ENCODE measurements at places on chromosomes 2 and 18. TPM values are rescaled to one million over a fixed set of nuclear protein-coding genes. Genes with fewer than 3 reads are reported as not detected.

Gene MCM6
- 3.7 TPM for total RNA-seq

- no peak overlapping the region for H3K27ac ChIP-seq
- H3K4me3 ChIP-seq: no peak overlapping the region
- H3K27me3 ChIP-seq: no peaks in the 10 kb centered on the region
- no peaks in the 10 kb centered on the region for H3K4me1 ChIP-seq
Measured at GRCh38 chr2:11012131-11012693, 100.5 kb downstream of the KCNF1 start.

DNA sequence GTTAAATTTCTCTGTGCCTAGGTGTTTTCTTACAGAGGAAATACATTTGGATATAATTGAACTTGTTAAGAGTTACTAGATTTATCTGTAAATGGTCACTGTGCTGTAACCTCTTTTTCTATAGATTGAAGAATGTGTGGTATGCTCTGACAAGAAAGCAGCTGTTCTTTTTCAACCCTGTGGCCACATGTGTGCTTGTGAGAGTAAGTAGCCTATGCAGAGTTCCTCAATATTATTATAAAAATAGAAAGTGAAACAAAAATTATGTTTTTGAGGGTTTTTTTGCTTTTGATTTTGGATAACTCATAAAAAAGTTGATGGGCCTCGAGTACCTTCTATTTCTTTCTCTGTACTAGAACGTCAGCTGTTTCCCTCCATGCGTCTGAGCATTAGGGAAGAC is 112.4 kb downstream of the MIB1 start:
- no peaks in the 10 kb centered on the region for H3K27me3 ChIP-seq
- H3K36me3 ChIP-seq: peaks cover 61% of the 10 kb centered on the region
- H3K4me3 ChIP-seq: no peak overlapping the region
- no peak for DNase-seq
- H3K4me1 ChIP-seq: no peaks in the 10 kb centered on the region
- peak overlapping the region; percentile 47 for H3K27ac ChIP-seq

DNA sequence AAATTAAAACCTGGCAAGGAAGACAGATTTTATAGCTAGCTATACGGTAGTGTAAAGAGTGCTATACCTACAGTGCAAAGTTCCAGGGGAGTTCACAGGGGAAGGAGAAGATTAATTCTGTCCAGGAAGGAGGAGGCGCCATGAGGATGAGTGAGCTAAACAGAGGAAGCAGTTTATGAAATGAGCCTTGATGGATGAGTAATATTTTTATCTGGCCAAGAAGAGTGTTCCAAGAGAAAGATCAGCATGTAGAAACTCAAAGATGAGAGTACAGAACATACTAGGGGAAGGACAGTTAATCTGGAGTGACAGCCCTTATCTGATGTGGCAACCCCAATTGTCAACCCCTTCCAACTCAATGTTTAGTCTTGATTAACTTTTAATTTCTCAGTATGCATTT is 54.8 kb downstream of the CDH20 start:
- H3K36me3 ChIP-seq: no peaks in the 10 kb centered on the region
- no peaks in the 10 kb centered on the region for H3K4me1 ChIP-seq
- no peak overlapping the region for H3K27ac ChIP-seq

DNA sequence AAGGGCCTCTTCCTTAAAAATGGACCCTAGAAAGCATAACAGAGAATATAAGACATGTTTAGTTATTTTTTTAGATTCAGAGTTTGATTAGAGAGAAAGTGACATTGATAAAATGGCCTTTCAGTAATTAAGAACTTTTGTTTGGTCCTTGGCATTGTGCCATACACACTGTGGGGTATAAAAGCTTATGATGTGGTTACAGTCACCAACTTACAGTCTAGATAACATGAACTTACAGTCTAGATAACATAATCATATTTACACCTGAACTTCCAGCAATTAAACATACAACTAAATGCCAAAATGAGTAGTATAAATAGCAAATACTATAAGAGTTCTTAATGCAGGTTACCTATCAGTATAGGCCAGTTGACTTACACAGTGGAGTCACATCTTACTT is 25.6 kb upstream of the EFEMP1 start:
- H3K27ac ChIP-seq: peak overlapping the region; percentile 27
- H3K27me3 ChIP-seq: no peaks in the 10 kb centered on the region
- H3K4me3 ChIP-seq: no peak overlapping the region
- no peak for DNase-seq
- H3K4me1 ChIP-seq: no peaks in the 10 kb centered on the region

- H3K4me1 ChIP-seq: no peaks in the 10 kb centered on the region
- H3K4me3 ChIP-seq: no peak overlapping the region
- H3K27me3 ChIP-seq: no peaks in the 10 kb centered on the region
- no peak for DNase-seq
- no peaks in the 10 kb centered on the region for H3K36me3 ChIP-seq
Measured at GRCh38 chr2:77005522-77005921, 516.7 kb downstream of the LRRTM4 start.

DNA sequence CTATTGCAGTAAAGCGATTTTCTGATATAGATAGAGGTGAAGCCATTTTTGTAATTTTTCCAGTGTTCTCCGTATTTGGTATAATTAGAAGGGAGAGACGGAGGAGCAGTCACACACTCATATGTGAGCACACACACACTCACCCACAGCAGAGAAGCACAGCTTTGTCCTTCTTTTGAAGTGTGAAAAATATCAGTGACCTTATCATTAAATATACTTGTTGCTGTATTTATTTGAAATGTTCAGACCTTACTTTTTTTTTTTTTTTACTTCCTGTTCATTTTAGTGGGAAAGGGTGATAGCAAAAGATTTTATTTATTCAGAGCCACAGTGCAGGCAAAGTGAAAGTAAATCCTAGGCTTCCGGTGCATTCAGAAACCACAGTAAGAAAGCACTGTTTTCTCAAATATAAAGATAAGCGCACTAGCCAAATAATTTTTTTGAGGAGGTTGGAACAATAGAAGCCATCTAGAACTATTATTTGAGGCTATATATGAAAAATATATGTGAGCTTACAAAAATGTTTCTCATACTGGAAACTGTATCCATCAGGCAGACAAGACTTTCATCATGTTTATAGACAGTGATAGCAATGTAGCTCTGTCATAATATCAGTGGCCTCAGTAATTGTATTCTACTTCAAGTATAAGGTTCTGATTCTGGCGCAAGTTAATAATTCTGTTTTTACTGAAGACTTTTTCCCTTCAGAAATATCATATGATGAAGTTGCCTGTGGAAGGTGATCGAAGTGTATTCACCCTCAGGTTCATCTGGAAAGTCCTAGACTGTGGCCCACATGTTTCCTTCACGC is 37.2 kb downstream of the TSHZ1 start:
- peak overlapping the region; percentile 43 for H3K4me3 ChIP-seq
- no peaks in the 10 kb centered on the region for H3K36me3 ChIP-seq
- DNase-seq: no peak
- H3K27me3 ChIP-seq: no peaks in the 10 kb centered on the region

DNA sequence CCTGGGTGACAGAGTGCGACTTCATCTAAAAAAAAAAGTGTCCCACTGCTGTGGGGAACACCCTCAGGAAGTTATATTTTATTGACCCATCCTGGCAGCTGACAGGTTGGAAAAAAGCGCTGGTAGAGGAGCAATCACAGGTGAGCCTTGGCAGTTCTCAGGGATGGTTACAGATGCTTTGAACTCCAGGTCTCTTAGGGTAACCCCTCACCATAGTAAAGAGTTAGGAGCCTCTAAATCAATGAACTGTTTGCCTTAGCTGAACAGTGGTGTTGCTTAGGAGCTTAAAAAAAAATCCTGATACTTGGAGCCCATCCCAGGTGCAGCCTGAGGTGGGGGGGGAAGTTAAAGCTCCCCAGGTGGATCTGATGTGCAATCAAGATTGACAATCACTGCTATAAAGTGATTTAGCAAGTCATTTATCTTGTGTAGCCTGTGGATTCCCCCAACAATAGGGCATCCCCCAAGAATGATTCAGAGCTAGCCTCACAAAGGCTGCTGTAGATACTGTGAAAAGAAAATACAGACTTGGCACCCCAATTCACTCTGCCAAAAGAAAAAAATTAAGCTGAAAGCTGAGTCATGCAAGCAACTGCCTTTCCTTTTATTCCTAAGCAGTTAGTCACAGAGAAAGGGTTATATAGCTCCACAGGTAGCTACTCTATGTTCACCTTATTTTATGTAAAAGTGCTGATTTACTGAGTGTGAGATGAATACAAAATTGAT is 14.8 kb downstream of the SLC16A14 start:
- H3K27me3 ChIP-seq: no peaks in the 10 kb centered on the region
- no peaks in the 10 kb centered on the region for H3K36me3 ChIP-seq
- H3K4me1 ChIP-seq: peaks cover 10% of the 10 kb centered on the region
- no peak overlapping the region for H3K27ac ChIP-seq
- DNase-seq: no peak
- no peak overlapping the region for H3K4me3 ChIP-seq

- H3K27me3 ChIP-seq: no peaks in the 10 kb centered on the region
- no peak for DNase-seq
- H3K4me3 ChIP-seq: no peak overlapping the region
- peaks cover 77% of the 10 kb centered on the region for H3K4me1 ChIP-seq
- H3K36me3 ChIP-seq: no peaks in the 10 kb centered on the region
Measured at GRCh38 chr2:85254540-85255300, 73.1 kb downstream of the TGOLN2 start.

DNA sequence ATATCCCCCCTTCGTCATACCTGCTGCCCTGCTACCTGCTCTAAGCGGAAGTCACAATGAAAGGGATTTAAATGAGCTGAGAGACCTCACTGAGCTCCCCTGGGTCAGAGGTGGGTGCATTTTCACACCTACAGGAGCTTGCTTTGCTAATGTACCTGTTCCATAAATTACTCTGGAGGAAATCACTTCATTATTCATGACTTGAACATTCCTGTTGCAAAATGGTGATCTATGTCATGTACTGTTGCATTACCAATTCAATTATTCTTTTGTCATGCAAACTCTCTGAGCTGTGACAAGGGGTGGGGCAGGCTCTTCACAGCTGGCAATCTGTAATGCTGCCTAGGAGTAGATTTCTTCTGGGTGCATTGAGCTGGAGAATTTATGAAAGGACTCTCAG is 761.3 kb downstream of the TSN start:
- H3K27me3 ChIP-seq: peaks cover 4% of the 10 kb centered on the region
- H3K4me3 ChIP-seq: no peak overlapping the region
- no peaks in the 10 kb centered on the region for H3K36me3 ChIP-seq
- no peak overlapping the region for H3K27ac ChIP-seq
- no peak for DNase-seq
- H3K4me1 ChIP-seq: no peaks in the 10 kb centered on the region

DNA sequence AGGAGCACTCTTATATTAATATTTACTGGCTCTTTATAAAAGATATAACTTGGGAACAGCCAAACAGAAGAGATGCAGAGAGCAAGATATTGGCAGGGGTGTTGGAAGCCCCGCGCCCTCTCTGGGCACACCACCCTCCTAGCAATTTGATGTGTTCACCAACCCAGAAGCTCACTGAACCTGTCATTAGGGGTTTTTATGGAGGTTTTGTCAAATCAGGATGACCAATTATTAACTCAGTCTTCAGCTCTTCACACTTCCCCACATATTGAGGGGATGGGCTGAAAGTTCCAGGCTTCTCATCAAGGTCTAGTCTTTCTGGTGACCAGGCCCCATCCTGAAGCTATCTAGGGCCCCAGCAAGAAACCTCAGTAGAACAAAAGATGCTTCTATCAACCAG is 10.9 kb upstream of the INO80D start:
- peaks cover 7% of the 10 kb centered on the region for H3K36me3 ChIP-seq
- no peaks in the 10 kb centered on the region for H3K27me3 ChIP-seq
- no peak overlapping the region for H3K4me3 ChIP-seq
- H3K27ac ChIP-seq: no peak overlapping the region

GRCh38 chr2:166158546-166158945 is 30.7 kb upstream of the SCN1A start:
- no peak overlapping the region for H3K4me3 ChIP-seq
- no peak for DNase-seq
- H3K36me3 ChIP-seq: no peaks in the 10 kb centered on the region
- H3K4me1 ChIP-seq: no peaks in the 10 kb centered on the region
- no peak overlapping the region for H3K27ac ChIP-seq

GRCh38 chr2:5845798-5846330 is 153.7 kb downstream of the SOX11 start:
- no peaks in the 10 kb centered on the region for H3K36me3 ChIP-seq
- no peaks in the 10 kb centered on the region for H3K4me1 ChIP-seq
- no peak for DNase-seq
- no peak overlapping the region for H3K27ac ChIP-seq
